ENCODE measurements at places on chromosomes 3 and 15. TPM values are rescaled to one million over a fixed set of nuclear protein-coding genes. Genes with fewer than 3 reads are reported as not detected.

Gene USP19
- 21.7 TPM for polyA plus RNA-seq

DNA sequence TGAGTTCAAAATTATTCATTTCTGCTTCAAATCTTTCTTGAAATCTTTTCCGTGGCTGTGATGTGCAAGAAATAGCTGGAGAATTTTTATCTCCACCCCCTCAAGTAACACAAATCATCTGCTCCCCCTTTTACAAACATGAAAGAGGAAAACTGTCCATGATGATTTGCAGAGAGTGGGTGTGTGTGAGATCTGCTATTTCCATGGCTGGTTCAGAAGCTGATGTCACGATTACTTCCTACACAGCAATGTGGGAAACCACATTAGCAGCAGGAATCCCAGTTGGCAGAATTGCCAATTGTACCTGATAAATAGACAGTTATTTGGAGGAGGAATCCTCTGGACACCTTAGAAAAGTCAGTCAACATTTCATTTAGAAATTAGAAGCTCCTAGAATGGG, 75.2 kb upstream of the GRM7 start:
- DNase-seq: no peak

Gene ZNF280D
- 27.3 TPM for polyA plus RNA-seq

- DNase-seq: no peak
Observed at GRCh38 chr15:90432253-90432652, 44.2 kb downstream of the IQGAP1 start.

GRCh38 chr3:149763565-149764195, 11.4 kb upstream of the COMMD2 start:
- no peak for DNase-seq

DNA sequence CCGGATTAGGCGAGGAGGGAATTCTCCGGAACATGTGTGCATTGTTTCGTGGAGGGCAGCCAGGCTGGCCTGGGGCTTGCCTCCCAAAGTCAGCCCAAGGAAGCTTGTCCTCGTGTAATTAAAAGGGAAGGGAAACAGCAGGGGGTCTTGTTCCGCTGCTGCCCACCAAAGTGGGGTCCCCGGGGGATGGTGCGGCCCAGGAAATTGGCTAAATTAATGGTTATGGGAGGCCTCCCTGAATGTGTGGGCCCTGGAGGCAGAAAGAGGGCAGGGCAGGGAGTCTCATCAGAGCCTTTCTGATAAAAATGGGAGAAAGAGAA, 118.1 kb downstream of the OPA1 start:
- DNase-seq: no peak

- no peak for DNase-seq
Observed at GRCh38 chr15:64185146-64185911, 22.5 kb upstream of the PPIB start.

- no peak for DNase-seq
Observed at GRCh38 chr3:124939661-124940060, 5.1 kb upstream of the MUC13 start.
